ENCODE measurements at places on chromosomes 5 and 9.
A peak's percentile ranks its signal among the peaks of the same experiment; 100 is the strongest.

DNA sequence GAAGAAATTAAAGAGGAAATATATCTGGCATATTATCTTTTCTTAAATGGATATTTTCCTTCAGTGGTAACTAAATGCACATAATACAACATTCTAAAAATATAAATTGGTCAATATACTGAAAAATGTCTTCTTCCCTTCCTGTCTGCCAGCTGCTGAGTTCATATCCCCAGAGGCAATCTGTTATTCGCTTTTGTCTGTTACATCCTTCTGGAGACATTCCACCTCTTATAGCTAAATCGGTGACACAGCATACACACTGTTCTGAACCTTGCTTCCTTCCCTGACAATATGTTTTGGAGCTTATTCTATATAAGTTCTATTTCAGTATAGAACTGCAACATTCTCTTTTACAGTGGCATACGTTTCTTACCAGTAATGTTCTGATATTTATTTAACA, 147.8 kb downstream of the TENT4A start:
- DNase-seq = no peak

DNA sequence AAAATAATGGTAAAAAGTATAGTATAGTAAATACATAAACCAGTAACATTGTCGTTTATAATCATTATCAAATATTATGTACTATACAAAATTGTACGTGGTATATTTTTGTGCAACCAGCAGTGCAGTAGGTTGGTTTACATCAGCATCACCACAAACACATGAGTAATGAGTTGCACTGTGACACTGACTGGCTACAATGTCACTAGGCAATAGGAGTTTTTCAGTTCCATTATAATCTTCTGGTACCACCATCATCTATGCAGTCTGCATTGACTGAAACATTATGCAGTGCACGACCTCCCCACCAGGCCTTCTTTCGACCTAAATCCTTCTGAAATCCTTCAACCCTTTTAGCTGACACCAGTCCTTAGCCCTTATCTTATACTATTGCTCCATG, 105.8 kb downstream of the SREK1 start:
- no peak for DNase-seq

- DNase-seq = no peak
Observed at GRCh38 chr9:34541540-34541939, 18.8 kb upstream of the ENHO start.

DNA sequence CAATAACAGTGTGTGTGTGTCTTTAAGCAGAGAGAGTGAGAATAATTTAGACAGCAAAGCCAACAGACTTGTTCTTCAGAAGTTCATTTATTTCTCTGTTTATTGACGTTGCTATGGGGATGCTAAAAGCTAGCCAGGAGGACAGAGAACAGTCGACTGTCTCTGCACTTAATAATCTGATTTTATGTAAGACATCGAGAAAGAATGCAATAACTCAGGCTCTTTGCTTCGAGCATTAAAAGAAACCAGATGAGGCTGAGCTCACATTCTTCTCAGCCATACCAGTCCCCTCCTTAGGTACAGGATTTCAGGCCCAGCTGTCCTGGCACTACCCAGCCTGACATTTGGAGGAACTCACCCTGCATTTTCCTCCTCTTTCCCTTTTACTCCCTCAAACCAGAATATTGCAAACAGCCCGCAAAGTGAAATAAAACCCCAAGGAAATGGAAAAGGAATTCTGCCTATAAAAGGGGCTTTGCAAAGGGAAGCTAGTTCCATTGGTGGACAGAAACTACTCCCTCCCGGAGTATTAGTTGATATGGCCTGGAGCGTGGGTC, 44.5 kb upstream of the DPYSL3 start:
- peak; percentile 92 for DNase-seq

GRCh38 chr9:127741831-127742434, 6.8 kb upstream of the TOR2A start:
- peak; percentile 30 for DNase-seq

- no peak for DNase-seq
Observed at GRCh38 chr5:31415009-31415923, 116.6 kb downstream of the DROSHA start.

GRCh38 chr5:149810856-149811255, 80.7 kb downstream of the PPARGC1B start:
- no peak for DNase-seq

DNA sequence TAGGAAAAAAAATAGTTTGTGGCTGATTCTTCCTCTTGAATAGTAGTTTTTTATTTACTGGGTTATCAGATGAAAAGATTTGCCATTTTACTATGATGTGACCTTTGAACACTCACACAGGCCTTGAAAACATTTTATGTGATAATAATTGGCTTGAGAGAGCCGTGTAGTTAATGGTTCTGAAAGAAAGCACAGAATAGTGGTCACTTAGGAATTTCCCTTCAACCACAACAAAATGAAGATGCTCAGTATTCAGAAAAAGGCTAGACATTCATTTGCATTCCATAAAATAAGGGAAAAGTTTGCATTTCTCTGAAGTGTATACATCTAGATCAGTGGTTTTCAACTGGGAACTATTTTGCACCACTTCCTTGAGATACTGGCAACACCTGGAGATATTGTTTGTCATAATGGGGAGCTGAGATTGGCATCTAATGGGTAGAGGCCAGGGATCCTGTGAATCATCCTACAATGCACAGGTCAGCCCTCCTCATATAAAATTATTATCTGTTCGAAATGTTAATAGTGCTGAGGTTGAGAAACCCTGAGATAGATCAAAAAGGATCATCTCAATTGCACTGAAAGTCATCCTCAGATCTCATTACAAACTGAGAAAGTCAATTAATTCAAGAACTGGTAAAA, 446.4 kb upstream of the CCNG1 start:
- DNase-seq = no peak

GRCh38 chr9:72590824-72591223, 69.4 kb downstream of the TMC1 start:
- no peak for DNase-seq

DNA sequence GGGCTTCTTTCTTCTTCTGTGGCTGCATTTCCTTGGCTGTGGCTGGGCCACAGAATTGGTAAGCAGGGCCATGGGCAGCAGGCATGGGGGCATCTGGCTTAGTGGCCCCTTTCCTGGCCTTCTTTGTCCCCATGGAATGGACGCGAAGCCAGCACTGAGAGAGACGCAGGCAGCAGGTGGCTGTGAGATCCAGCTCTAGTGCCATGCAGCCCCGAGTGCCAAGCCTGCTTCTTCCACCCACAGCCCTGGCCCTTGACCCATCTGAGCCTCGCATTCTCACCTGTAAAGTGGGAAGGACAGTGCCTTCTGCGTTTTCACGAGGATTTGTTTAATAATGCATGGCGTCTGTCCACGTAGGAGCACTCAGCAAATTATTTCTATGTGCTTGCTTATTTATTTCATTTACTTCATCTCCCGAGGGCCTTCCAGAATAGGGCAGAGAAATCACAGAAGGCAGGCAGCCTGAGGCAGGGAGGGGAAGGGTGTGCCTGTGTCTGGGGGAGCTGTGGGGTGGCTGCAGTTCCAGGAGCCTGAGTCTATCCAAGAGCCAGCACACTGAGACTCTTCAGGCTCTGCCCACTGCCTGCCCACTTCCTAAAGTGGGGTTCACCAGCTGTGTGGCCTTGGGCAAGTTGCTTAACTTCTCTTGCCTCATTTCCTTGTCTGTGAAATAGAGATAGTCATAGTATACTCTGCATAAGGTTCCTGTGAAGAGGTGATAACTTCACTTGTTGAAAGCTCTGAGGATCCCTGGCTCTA, 55.2 kb downstream of the NTNG2 start:
- no peak for DNase-seq

GRCh38 chr5:7330256-7330655, 65.7 kb upstream of the ADCY2 start:
- peak; percentile 57 for DNase-seq

DNA sequence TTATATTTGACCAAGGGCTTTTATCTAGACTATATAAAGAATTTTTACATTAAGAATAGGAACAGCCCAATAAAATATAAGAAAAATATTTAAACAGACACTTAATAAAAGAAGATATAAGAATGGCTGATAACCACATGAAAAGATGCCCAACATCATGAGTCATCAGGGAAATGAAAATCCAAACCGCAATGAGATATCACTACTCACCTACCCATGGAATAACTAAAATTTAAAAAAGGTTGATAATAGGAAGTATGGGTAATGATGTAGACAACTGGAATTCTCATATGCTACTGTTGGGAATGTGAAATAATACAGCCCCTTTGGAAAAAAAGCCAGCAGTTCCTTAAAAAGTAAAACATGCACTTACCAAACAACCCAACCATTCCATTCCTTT, 206.9 kb upstream of the PCSK5 start:
- DNase-seq = no peak

DNA sequence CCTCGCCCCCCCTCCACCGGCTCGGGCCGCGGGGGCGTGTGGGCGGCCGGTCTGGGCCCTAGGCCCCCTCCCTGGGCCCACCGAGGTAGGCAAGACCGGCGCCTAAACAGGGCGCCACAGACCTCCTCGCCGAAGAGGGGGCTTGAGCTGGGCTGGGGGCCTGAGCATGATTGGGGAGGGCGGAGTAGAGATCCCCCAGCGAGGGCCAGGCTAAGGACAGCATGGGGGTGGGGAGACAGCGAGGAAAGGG, 108.9 kb downstream of the PSD2 start:
- DNase-seq = no peak

DNA sequence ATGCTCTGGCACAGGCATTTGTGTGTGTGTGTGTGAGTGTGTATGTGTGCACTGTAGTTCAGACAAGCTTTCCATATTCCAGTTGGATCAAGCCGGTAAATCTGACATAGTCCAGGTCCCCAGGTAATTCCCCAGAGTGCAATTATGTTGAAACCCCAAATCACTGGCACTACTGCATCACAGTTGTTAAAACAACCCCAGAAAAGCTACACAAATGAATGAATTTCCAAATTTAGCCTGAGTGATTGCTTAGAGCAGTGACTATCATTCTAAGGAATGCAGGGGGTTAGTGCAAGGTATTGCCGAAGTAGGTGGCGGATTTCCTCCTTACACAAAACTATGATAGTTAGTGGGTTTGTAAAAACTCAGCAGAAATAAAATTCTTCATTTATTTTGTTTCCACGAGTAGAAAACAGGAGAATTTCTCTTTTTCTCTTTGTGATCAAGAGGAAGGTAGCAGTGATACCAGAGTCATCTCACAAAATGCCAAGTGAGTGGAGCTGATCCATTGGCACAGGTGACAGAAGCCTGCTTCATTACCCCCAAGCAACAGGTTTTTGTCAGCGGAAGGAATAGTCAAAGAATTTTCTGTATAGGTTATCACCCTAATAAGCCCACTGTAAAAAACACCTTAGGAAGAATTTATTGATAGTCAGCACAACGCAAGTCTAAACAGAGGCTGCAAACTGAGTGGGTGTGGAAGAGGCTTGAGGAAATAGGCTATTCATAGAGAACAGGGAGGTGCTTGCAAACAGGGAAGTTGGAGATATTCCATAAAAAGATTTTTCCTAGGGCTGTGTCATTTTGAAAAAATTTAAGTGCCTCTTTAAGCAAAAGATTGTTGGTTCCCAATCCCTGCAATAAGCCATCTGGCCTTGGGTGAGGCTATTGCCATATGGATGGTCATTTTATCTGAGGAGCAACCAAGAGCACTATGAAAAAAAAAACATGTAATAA, 385.1 kb downstream of the CHSY3 start:
- DNase-seq = peak; percentile 51

DNA sequence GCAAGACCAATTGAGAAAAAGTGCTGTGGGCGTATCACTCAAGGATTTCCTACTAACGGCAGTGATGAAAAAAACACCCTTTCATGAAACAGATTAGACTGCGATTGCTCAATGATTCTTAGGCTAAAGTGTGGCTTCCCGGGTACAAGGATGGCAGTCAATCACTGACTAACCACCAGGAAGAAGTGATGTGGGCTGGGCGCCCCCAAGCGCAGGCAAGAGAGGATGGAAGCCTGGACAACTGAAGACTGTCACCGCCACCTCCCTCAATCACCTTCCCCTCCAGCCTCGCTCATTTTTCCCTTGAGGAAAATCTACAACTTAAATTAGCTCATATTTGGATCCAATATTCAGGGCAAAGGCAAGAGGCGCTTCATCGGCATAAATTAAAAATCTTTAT, 707.2 kb downstream of the MTRR start:
- no peak for DNase-seq

GRCh38 chr5:133917785-133918184, 50.6 kb downstream of the C5orf15 start:
- no peak for DNase-seq

DNA sequence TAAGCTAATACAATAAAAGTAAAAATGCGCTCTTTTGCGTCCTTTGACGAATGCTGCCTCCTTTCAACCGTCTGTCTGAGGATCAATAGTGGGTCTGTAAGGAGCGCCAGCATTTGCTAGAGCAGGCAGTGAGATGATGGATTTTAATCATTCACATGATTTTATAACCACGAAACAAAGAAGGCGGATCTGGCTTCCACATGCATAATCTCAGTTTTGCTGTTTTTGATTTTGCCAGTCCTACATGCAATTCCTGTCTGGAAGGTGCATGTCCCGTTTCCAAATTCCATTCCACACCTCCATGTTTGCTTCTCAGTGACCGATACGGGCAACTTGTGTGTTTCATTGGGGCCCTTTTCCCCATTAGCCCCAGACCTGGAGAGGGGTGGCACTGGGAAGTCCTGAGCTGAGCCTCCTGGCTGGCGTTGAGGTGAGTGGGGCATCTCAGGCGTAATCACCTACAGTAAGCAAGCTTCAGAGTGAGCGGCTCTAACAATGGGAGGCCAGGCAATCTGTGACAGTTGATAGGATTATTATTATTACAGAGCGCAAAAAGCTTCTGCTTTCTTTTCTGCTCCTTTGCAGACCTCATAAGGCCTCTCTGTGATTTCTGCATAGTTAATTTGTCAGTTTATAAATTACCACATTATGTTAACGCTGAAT, 405.4 kb downstream of the ZSWIM6 start:
- DNase-seq = no peak

DNA sequence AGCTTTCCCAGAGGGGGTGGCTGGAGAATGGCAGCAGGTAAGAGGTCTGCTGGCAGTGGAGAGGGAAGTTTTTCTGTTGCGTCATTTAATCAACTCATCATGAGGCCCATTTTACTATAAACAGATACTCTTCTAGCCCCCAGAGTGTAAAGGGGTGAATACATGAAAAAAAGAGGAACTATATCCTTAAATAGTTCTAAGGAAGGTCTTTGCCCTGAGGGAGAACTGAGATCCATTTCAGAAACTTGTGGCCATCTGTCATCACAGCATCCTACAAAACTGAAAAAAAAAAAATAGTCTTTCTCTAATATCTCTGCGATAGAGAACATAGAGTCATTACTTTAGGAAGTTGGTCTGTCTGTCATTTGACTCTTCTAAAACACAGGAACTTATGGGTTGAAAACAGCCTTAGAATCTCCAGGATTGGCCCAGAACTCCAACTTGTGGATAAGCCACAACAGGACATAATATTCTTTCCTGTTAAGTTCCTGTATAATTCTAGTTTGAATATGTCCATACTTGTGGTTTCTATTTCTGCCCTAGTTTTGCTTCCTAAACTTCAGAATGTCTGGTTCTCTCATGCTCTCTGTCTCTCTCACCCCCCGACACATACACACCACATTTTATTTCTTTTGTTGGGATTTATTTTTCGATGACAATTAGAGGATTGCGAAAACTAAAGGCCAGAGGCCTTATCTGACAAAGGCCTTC, 238.5 kb upstream of the PIK3R1 start:
- DNase-seq = peak; percentile 29

All from fibroblast of skin of right quadriceps (primary cell).